ENCODE measurements at places on chromosomes 7 and 10.

DNA sequence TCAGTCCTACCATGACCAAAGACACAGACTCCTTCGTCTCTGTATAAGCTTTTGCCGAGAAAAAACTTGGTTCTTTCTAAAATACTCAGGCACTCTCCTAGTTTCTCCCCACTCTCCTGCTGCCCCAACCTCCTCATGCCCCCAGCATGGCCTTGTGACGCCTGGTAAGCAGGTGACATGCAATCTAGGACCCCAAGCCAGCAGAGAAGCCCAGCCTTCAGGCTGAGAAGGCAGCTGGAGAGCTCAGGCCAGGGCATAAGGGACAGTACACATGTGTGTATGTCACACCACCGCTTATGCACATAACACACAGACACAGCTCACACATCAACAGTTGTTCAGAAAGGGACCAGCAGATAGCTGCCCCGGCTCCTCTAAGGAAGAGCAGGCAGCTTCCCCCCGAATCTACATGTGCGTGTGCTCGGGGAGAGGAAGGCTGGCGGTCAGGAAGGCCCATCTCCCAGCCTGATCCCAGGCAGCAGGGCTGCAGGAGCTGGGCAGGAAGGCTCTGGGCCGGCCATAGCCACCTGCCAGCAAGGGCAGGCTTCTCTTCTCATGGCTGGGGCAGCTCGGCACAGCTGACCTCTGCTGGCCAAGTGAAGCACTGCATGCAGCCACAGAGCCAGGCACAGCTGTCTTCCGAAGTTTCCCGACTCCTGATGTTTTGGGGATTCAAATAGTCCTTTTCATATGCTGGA is 8.5 kb downstream of the DDX56 start:
- no peak for DNase-seq

DNA sequence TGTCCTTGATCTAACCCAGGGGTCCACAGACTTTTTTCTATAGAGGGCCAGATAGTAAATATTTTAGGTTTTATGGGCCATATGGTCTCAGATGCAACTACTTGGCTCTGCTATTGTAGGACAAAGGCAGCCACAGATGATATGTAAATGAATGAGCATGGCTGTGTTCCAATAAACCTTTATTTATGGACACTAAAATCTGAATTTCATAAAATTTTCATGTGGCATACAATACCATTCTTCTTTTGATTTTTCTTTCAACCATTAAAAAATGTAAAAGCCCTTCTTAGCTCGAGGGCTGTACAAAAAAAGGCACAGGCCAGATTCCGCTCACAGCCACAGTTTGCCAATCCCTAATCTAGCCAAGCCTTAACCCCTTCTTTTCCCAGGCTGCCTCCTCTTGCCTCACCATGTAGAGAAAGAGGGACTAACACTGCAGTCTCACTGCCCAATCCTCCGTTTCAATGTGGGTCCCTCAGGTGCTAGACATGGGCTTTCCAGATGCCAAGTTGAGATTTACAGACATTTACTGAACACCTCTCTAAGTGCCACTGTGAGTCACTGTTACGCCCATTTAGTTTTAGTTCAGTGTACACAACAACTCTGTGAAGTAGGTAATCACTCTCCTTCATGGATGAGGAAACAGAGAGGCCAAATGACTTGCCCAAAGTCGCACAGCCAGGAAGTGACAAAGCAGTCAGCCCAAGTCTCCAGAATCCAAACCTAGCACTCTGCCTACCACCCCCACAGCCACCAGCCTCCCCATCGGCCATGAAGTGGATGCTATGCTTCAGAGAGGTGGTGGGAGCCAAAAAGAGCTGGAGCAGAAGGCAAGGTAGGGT is 132.6 kb upstream of the PDLIM1 start:
- no peak for DNase-seq

DNA sequence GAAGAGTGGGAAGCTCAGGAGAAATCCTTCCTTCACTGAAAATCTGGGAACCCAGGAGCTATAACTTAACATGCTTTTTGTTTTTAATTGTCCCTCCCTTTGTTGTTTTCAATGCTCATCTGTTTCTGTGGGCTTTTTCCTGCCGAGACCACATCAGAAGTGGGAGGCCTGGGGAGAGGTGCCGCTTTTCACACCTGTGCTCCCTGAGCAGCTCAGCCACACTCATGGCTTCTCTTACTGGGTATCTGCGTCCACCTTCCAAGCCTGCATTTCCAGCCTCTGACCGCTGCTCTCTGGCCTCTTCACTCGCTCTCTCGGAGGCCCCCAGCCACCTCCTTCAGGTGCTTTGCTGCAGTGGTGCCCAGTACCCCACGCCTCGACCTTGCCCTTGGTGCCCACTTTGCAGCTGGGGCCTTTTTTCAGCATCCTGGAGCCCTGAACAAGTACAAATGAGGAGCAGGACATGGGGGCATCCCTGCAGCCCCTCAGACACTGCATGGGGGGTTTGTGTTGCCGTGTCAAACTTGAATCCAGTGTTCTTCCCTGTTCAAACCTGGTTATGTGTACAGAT is 9.9 kb downstream of the C7orf57 start:
- no peak for DNase-seq

DNA sequence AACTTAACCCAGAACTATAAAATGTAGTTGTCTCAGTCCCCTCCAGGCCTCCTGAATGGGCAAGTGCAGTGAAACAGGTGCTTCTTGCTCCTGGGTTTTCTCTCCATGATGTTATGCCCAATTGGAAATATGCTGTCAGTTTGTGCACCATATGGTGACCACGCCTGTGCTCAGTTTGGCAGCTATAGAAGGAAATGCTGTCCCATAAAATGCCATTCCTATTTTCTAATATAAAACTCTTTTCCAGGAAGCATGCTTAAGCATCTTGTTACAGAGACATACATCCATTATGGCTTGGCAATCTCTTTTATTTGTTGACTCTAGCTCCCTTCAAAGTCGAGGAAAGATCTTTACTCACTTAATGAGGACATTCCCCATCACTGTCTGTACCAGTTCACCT is 45.2 kb downstream of the FGFBP3 start:
- no peak for DNase-seq

- DNase-seq = no peak
Measured at GRCh38 chr10:60809157-60809556, 30.9 kb downstream of the CDK1 start.

GRCh38 chr7:116138202-116138801 is 72.0 kb upstream of the TES start:
- DNase-seq = no peak

GRCh38 chr7:98836811-98837629 is 32.8 kb downstream of the TMEM130 start:
- DNase-seq = no peak

DNA sequence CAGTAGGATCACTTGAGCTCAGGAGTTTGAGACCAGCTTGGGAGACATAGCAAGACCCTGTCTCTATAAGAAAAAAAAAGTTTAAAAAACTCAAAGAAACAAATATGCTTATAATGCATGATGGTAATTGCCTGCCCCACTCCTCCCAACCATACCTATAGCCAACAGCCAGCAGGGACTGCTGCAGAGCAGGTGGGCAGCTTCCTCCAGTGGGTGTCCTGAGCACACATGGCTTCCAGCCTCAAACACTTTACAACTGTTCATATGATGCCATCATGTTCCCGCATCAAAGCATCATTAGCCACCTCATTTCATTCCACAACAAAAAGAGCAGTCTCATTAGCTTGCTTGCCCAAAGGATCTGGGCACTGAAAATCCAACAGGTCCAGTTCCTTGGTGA is 42.0 kb downstream of the ABLIM1 start:
- DNase-seq = no peak

GRCh38 chr10:132062641-132063390 is 2.9 kb upstream of the JAKMIP3 start:
- DNase-seq = no peak

DNA sequence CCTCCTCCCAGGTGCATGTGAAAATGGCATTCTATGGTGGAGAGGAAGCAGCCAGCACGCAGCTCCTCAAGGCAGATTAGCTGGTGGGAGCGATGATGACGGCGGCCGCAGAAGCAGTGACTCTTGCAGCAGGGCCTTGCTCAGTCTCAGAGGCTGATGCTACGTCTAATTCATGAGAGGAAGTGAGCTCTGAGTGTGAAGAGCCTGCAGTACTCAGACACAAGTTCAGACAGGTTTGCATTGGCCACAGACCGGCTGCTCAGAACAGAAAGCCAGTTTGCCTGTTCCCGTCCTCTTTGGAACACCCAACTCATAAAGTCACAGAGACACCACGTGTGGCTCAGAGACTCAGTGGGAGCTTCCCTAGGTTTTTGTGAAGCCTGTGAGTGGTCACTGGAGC is 136.5 kb downstream of the ADARB2 start:
- DNase-seq = no peak

GRCh38 chr7:115043605-115044004 is 121.7 kb downstream of the MDFIC start:
- DNase-seq = no peak

DNA sequence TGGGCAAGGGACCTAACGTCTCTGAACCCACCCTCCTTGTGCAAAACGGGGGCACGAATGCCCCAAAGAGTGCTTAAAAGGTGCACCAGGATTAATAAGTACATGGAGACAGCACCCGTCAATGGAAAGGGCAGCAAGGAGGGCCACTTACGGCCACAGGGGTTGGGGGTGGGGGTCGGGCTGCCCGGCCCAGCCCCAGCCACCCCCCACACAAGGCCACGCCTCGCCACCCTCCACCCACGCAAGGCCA is 213.4 kb downstream of the MAD1L1 start:
- no peak for DNase-seq

DNA sequence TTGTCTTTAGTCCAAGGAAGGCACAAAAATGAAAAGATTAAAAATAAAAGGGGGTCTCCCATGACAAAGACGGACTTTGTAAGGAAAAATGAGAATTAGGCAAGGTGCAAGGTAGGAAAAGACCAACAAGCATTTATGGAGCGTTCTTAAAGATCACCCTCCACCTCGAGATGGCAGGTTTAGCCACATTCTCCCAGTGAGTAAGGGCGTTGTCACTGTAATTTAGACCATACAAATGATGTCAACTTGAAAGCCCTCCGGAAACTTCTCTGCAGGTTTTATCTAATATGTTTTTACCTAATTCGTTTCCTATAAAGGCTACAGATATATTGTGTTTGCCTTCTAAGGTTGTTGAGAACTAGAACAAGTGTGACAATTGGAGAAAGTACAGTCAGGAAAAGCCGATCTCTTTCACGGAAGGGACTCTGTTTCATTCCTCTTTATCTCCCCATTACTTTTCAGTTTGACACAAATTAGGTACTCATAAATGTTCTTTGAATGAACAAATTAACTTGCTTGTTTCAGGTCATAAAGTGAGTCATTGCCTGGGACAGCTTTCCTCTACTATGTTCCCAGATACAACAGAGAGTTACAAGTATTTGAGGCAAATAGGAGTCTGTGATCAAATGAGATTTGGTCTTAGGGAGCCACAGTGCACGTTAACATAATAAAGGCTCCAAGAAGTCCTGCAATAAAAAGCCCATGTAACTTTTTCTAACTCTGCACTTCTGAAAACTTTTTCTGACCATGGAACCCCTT is 102.6 kb upstream of the HABP2 start:
- DNase-seq = no peak

GRCh38 chr7:28729727-28730126 is 228.4 kb downstream of the TRIL start:
- DNase-seq = no peak

DNA sequence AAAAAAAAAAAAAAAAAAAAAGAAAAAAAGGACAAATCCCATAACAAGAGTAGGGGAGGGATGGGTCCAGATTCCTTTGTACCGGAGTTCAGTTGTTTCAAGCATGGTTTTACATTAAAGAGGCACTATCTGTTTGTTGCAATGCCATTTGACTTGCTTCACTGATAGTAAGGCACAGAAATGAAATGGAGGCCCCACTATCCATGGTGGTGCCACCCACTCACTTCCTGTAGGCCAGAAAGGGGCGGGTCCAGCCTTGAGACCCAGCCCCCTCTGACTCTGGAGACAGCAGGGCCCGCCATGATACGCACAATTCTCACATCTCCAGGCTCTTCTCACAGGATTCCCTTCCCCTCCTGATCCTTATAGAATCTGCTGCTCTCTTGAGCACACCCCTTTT is 100.0 kb downstream of the CLEC2L start:
- DNase-seq = no peak

All from NCI-H524 treated with DMSO at 0.1 percent for 48 hours (cell line).